ENCODE measurements at places on chromosomes 11 and 22. TPM values are rescaled to one million over a fixed set of nuclear protein-coding genes. Genes with fewer than 3 reads are reported as not detected.

The OR5D13 gene
- polyA plus RNA-seq: not detected

DNA sequence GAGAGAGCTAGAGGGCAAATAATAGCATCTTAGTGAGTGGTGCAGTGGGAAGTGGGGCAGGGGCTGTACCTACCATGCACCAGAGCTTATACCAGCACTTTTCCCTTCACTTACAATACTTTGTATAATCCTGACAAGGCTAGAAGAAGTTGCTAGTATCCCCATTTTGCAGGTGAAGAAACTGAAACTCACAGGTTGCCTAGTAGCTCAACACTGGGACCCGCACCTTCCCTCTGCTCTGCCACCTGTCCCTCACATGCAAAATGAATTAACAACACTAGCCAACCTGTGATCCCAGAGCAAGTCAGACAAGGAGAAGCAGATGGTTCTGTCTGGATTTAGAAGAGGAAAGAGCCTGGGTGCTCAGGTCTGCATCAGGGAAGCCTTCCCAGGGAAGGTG lies 510.4 kb downstream of the BUD13 start:
- no peak for DNase-seq

The RBX1 gene
- 87.0 TPM for polyA plus RNA-seq

DNA sequence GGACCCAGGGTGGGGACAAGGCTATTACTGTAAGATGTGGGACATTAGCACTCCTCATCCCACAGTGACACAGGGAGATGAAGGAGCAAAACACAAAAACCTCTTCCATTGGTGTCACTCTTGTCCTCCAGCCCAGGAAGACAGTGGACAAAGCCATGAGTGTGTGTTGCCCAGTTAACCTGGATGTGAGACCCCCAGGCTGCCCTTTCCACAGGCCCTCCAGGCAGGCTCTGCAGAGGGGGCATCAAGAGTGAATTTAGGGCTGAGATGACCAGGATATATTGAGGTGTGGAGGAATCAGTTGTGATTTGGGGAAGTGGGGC lies 111.3 kb downstream of the GGTLC2 start:
- DNase-seq: no peak

DNA sequence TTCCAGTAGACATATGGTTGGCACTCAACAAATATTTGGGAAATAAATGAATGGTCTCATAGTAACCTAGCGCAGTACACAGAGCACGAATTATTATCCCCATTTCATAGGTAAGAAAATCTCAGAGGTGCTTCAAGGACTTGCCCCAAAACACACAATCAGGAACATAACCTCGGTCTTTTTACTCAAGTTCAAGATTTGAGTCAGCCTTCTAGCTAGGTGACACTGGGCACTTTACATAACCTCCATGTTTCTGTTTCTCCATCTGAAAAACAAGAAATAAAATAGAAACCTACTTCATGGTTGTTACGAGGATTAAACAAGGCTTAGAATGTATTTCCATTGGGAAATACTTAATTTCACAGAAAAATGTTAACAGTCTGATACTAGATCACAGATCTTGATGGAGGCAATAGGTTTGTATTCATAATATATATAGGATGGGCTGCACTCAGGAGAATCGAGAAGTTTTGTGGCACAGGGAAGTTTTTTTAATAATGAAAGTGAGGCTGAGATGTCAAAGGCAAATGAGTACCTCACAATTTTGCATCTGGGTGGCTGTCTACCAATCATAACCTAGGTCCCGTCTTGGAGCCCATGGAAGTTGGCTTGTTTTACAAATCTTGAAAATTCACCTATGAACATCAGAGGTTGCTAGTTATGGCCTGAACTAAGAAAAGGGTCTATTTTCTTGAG lies 147.4 kb upstream of the ZC3H12C start:
- no peak for DNase-seq

The ZC3H7B gene
- 39.9 TPM for polyA plus RNA-seq

GRCh38 chr11:86440305-86440716 lies 65.6 kb downstream of the CCDC81 start:
- no peak for DNase-seq

DNA sequence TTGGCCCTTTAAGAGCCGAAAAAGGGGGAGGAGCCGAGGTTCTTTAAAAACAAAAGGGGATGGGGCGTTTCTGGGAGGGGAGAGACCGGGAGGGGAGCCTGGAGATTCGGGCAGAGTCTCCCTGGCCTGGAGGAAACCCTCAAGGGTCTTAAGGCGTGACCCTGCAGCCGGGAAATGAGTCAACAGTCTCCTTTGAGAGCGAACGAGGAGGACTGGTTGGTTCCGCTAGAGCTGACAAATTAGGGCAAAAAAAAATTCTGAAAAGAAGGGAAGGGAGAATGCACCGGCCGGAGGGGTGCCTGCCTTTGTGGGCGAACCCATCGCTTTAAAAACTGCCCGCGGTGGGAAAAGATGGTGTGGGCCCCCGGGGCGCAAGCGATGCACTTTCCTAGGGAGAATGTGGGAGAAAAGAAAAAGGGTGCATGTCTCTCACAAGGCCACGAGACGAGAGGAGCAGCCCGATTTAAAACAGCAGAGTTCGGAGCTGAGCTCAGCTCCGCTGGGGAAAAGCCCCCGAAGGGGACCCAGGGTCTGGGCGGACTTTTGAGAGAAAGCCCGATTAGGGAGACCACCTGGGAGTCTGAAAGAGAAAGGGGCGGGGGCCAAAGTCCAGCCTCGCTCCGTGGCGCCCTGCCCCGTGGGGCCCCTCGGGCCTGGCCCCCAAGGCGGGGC lies 874 bp downstream of the ZFTA start:
- peak; percentile 29 for DNase-seq

DNA sequence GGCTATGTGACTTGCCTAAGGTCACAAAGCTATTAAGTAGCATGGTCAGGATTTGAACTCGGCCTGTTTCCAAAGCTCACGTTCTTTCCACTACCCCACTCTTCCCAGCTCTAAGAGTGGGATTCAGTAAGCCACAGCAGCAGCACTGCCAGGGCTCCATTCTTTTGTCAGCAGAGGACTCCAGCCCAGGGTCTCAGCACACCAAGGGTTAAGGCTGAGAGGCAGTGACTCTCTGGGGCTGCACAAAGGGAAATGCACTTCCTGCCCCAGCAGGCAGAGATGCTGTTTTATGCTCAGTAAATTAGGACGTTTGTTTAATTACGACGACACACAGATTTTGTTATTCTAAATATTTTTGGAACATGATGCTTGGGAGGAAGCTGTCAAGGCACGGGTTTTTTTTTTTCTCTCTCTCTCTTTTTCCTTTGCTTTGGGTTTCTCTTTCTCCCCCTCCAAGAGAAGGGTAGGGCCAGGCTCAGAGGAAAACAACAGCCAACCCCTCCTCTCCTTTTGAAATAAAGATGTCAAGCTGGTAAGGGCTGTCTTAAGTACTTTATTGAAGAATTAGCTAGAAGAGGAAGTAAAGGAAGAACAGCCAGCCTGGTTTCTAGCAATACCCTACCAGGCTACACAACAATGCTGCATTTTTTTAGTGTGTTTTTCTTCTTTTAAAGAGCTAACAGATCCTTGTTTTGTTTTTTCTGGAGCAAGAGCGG lies 2.8 kb downstream of the MYH9 start:
- DNase-seq: no peak

DNA sequence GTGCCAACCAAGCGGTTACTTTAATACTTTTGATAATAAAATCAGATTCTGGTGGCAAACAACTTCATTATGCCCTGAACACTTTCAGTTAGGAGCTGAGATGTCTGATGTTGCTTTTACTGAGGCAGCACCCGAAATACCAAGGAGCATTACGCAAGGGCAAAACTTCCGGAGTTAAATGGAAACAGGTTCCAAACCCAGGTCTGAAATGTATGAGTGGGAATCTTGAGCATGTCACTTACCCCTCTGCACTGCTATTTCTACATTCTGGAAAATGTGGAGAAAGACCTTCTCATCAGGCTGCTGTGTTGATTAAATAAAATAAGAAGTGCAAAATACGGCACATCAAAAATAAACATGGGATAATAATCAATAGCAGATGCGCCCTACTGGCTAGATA lies 315.1 kb downstream of the LARGE1 start:
- peak; percentile 44 for DNase-seq

The APLNR gene
- not detected for polyA plus RNA-seq

DNA sequence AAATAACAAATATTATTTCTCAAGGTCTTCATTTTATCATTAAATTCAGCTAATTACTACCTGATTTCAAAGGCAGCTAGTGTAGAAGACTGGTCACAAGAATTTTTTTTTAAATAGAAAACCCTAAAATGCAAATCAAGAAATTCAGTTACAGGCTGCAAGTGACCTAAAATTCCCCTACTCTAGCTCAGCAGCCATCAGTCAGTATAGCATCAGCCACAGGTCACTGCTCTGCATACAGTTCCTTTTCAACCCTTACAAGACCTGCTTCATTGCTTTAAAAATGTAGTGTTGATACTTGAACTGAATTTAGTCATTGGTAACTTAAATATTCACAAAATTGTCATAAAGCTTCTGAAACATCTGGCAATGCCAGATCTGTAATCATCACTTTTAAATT lies 9.5 kb upstream of the B3GNT6 start:
- no peak for DNase-seq

- DNase-seq: no peak
Measured at GRCh38 chr11:44290208-44290607, 19.7 kb downstream of the ALX4 start.

The OR51B2 gene
- not detected for polyA plus RNA-seq

GRCh38 chr22:29947410-29948384 lies 64.7 kb downstream of the MTMR3 start:
- no peak for DNase-seq

DNA sequence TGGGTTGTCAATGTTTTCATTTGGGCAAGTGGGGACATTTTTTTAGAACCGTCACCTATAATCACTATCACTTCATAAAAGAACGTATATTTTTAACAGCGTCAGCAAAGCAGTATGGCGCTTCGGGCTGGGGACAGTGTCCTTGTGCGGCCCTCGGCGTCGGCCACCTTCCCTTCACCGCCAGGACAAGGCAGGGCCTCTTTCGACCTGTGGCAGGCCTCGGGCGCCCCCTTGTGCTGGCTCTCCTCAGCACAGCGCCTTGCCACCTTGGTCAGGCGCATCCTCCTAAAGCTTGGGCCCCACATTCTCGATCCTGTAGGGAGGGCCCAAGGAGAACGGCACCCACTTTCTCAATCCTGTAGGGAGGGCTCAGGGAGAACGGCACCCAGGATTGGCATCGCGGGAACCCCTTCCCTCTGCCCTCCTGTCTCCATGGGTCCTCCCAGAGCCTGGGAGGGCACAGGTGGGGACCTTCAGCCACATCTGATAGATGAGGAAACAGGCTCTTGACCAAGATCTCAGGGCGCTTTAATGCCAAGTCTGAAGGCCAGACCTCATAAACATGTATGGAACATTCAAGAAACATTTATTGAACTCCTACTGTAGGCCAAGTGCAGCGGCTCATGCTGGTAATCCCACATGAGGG lies 11.5 kb upstream of the FADD start:
- no peak for DNase-seq

The PRRG4 gene
- not detected for polyA plus RNA-seq

DNA sequence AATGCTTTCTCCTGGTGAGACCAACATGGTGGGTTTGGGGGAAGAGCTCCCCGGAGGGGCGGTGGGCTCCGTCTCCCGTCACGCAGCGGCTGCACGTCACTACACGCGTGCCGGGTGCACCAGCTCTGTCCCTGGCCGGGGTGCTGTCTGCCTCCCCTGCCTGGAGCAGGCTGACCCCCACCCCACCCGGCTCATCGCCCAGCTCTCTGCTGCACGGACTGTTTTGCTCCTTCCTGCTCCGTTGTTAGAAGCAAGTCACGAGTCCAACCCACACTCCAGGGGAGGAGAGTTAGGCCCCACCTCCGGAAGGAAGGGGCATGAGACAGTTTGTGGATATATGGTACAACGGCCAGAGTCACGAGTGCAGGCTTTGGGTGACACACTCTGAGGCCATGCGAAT lies 364.9 kb downstream of the BRD1 start:
- no peak for DNase-seq

Measured in BJ (cell line).